Effector CD8-positive, alpha-beta T cell (primary cell): ENCODE measurements at places on chromosomes 6 and 20.

DNA sequence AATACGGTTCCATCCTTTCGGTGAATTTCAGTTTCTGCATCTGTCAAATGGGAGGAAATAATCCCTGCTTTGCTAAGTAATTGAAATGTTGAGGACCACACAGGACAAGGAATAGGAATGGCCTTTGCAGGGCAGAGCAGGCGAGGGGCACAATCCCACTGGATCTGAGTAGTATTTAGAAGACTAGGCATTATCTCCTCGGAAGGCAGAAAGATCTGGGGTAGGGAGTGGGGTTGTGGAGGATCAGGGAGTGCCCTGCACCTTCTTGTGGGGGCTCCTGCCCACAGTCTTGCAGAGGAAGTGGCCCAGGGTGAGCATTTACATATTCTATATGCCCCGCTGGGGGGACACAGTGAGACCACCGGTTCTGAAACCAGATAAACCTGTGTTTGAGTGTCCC, 87.1 kb upstream of the SIRPA start:
- no peak for DNase-seq

DNA sequence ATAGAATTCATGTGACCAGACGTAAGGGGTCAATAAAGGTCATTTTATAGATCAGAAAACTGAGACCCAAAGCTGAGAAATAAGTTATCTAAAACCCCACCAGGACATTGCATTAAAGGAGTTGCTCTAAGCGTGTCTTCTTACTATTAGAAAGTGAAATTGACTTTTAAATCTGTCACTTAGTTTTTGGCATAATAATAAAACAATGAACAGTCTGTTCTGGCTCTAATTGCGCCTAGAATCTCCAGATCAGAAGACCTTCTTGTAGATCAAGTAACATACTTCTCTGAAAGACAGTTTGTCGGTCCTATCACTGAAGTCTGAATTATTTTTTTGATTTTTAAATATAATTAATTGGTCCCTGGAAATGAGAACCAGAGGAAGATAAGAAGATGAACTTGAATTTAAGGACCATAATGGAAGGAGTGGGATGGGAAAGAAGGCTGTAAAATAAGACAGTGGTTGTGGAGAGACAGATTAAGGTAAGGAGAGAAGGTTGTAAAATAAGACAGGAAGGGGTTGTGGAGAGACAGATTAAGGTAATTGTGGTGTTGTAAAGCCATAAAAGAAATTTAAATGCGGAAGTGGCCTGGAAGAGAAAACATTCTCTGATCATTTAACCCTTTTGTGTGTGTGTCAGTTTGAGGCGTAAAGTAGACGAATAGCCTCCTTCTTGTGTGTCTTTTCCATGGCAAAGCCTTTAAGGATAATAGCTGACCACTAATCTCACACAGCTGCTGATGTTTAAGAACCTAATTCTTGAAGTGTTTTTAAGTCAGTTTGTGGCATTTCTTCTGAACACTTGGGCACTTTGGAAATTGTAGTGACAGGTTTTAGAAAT, 20.1 kb downstream of the TOP1 start:
- DNase-seq = no peak

GRCh38 chr6:31908791-31909190, 6.9 kb upstream of the ZBTB12 start:
- no peak for DNase-seq

DNA sequence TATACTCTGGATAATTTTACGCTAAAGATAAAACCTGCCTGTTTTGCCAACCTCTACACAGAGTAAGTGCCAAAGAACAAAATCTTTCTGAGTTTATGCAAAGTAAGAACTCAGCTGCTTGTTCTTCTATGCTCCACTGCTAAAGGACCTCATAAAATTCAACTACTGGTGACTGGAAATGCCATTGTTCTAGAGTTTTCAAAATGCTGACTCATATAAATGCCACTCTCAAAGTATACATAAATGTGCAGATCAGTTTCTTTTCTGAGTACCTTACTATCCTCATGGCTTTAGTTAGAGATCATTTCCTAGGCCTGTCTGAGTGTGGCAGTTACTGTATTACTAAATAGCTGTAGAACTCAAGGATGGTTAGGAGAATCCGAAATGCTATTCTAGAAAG, 45.6 kb downstream of the LYRM4 start:
- DNase-seq = no peak

GRCh38 chr6:14275493-14275851, 157.9 kb downstream of the CD83 start:
- DNase-seq = no peak

- DNase-seq = no peak
Observed at GRCh38 chr20:48671141-48671540, 156.7 kb downstream of the PREX1 start.

GRCh38 chr6:99219788-99220187, 129.7 kb downstream of the FAXC start:
- no peak for DNase-seq

- no peak for DNase-seq
Observed at GRCh38 chr6:162150295-162150694, 577.3 kb downstream of the PRKN start.

DNA sequence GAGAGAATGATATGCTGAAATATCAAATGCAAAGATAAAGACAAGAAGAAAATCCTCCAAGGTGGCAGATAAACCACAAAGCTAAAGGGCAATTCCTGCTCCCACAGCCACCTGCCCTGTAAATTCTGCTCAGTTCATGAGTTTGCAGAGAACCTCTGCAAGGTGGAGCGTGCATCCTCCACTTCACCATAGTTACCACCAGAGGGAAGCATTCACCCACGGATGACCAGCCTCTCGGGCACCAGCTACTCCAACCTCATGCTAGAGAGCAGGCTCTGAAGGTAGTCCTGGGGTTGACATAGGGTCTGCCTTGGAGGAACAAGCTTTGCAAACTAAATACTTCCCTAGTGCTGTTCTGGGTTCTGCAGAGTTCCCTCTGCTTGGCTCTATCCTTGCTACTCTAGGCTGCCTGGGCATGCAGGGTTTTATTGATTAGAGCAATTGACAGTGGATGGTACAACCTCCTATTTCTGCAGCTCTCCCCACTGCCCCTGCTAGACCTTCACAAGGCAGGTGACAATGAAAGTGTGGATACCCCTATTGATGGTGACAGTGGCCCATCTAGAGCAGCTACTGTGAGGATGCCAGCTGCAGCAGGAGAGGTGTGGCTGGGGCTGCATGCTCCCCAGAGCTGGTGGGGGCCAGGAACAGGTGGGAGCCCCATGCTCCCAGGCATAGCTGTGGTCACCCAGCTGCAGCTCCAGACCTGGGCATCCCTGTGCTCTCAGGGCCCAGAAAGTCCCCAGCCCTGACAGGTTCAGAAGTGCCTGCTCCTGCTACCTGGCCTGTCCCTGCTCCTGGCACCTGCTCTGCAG, 51.1 kb downstream of the GGTLC1 start:
- peak; percentile 47 for DNase-seq

DNA sequence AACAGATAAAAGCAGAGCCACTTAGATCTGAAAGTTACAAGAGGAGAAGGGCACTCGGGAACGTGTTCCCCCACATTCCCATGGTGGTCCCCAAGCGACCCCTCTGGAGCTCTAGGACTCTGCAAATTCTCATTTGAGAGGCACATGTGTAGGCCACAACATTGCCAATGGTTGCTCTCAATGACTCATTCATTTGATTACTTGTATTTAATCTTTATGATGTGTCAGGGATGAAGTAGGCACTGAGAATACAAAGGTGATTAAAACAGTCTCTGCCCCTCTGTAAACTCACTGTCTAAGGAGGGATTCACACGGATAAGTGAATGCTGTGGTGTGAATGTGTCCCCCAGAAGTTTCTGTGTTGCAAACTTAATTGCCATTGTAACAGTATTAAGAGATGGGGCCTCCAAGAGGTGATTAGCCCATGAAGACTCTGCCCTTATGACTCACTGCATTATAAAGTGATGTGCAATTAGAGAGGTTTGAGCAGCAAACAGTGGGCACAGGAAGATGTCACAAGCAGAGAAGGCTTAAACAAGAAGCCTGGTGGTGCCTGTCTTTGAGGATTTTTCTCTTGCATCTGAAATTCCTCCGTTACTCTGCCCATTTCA, 34.0 kb upstream of the TRAM2 start:
- no peak for DNase-seq

GRCh38 chr6:18390476-18390875, 3.3 kb downstream of the RNF144B start:
- DNase-seq = no peak

DNA sequence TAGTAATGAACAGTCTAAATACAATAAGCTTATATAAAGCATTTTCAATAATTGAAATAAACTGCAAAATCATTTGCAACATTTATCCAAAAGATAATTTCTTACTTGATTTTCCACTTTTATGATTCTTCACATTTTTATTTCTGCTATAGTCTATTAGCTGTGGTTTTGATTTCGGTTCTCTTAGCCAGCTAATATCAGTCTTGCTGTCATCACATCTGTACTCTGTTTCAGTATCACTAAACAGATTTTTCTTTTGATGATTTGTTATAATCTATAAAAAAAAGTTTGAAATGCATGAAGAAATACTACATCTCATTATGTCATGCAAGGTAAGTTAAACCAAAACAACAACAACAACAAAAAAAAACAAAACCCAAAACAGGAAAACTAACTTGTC, 53.2 kb downstream of the SYCP2 start:
- no peak for DNase-seq

- no peak for DNase-seq
Observed at GRCh38 chr20:36447101-36447500, 94.2 kb upstream of the MYL9 start.

GRCh38 chr6:105432797-105433196, 29.9 kb upstream of the PREP start:
- DNase-seq = no peak

DNA sequence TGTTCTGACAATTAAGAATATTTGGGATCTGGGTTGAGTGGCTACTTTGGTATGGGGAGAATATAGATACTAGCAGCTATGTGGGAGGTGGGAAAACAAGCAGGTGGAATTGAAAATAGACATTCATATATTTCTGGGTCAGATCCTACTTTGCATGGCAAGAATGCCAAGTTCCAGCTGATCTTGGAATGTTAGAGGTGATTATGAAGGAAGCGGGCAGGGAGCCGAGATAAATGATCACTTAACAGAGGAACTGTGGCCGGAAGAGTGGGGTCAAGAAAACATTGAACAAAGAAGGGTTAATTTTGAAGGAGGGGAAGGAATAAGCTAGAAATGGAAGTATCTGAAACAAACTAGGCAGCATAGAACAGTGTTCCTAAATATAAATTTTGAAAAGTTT, 15.4 kb downstream of the PLCB1 start:
- DNase-seq = no peak

DNA sequence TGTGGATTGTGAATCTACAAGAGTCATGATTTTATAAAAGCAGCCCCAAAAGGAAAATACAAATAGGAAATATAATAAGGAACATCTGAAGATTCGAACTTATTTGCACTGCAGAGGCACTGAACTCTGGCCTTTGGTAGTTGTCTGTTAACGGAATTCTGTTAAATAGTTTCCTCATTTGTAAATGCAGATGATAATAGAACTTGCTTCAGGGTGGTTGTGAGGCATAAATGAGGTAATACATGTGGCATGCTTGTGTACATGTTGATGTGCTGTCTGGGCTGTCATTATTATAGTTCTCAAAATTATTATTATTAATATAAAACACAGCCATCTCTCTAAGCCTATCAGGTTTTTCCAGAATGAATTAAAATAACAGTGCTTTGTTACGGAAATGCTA, 302.0 kb downstream of the NRN1 start:
- DNase-seq = no peak

DNA sequence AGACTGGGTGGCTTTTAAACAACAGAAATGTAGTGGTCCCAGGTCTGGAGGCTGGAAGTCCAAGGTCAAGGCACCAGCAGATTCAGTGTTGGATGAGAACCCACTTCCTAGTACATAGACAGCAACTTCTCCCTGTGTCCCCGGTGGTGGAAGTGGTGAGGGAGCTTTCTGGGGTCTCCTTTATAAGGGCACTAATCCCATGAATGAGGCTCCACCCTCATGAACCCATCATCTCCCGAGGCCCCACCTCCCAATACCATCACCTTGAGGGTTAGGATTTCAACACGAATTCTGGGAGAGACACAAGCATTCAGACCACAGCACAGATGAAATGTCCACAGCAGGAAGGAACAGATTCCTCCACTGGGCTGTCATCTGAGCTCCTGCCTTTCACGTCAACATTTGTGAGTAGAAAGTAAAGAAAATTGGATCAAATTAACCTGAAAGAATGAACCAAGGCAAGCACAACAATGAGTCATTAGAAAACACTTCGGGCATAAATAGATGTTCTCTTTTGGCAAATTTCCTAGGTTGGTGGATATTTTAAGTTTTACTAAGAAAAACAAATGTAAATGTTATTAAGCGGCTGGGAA, 130.7 kb downstream of the RNASET2 start:
- DNase-seq = no peak
